NCI-H1105 (cell line): ENCODE measurements at places on chromosomes 5 and 9.

- no peak for DNase-seq
Measured at GRCh38 chr5:81316571-81316970, 15.2 kb downstream of the ZCCHC9 start.

GRCh38 chr5:51378448-51379330, 4.6 kb upstream of the ISL1 start:
- peak; percentile 63 for DNase-seq

GRCh38 chr9:120723565-120723964, 9.3 kb upstream of the MEGF9 start:
- no peak for DNase-seq

GRCh38 chr9:110847671-110848070, 179.1 kb downstream of the MUSK start:
- no peak for DNase-seq
